ENCODE measurements at places on chromosomes 7 and 10.
A peak's percentile ranks its signal among the peaks of the same experiment; 100 is the strongest.

DNA sequence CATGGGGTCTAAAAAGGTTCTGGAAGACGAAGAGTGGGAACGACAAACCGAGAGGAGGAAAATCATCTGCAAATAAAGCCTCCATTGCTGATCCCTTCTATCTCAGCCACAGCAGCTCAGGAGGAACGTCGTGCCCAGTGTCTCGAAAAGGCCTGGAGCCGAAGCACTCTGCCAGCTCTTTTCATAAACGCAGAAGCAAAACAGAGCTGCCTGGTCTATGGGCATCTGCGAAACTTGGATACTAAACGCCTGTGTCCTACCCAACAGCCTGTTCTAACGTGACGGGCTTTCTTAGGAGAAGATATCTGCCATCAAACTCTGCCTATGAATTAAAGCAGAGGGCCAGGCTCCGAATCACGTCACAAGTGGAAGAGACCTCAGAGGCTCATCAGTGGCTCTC lies 68.7 kb downstream of the GNA12 start:
- DNase-seq = no peak

- no peak for DNase-seq
These were observed 49.2 kb upstream of the ARID5B start for GRCh38 chr10:61852261-61852660.

- DNase-seq = no peak
These were observed 88.0 kb upstream of the CTTNBP2 start for GRCh38 chr7:117961235-117961634.

DNA sequence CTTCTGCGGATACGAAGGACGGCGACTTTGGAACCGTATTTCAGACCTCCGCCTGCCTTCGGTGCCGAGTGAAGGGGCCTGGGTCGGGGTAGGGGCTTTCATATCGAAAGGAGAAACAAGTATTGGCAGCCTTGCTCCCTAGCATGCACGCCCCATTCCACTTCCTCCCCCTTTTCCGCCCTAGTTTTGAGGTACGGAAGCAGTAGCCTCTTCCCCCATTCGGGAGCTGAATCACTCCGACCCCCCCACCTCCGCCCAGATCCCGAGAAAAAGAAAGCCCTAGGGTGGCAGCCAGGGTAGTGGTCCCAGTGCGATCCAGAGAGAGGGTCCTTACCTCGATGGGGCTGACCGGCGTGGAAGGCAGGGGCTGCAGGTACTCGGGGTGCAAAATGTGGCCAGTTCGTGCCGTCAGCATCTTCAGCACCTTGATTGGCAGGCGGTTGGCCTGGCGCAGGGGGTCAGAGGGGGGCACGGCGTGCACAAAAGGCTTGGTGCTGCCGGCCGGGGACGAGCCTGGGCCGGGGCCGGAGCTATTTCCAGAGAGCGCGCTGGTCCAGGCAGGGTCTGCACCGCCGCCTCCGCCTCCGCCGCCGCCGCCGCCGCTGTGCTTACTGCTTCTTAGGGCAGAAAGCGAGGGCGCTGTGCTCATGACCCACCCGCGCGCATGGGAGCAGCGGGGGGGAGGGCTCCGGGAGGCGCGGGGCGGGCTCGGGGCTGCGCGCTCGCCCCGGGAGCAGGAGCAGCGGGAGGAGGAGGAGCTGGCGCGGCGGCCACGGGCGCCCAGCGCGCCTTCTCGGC lies 594 bp downstream of the ZNF503 start:
- peak; percentile 76 for DNase-seq

DNA sequence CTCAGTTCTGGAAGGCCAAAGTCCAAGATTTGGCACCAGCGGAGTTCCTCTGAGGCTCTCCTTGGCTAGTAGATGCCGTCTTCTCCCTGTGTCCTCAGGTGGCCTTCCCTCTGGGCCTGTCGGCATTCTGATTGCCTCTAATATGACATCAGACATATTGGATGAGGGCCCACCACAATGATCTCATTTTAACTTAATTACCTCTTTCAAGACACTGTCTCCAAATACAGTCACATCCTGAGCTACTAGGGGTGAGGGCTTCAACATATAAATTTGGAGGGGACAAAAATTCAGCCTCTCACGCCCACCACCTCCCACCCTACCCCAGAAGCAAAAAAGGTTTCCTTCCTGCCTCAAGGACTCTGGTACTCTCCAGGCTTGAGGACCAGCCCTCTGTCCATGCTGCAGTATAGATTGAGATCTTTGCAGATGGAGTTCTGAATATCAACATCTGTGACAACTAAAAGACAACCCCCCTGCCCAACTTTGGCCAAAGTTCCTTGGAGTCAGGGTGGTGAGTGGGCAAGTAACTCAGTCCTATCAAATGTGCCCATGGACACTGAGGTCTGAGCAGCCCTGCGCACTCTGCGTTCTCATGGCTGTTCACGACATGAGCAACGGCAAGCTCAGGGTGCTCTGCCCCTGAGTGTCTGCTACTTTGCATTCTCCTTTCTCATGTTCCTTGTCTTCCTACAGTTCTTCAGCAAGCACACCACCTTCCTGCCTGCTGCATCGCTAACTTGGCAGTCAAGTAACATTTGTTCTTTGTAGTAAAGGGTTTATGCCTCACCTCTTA lies 11.5 kb downstream of the TMEM176B start:
- peak; percentile 60 for DNase-seq

DNA sequence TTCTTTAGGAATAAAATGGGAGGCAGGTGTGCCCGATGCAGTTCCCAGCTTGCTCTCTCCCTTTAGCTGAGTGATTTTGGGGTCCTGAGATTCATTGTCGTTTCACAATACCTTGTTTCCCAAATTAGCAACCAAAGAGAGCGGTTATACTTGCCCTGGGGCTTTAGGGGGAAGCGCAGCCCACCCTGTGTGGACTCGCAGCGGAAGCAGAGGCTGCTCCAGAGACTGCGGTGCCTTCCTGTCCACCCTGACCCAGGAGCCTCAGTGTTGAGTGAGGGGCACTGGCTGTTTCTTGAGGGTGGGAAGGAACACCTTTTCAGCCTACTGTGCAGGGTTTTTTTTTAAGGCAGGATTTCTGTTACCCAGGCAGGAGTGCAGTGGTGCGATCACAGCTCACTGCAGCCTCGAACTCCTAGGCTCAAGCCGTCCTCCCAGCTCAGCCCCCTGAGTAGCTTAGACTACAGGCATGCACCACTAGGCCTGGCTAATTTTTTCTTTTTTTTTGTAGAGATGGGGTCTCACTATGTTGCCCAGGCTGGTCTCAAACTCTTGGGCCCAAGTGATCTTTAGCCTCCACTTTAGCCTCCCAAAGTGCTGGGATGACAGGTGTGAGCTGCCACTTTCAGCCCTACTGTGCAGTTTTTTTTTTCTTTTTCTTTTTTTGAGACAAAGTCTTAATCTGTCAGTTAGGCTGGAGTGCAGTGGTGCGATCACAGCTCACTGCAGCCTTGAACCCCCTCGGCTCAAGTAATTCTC lies 67.0 kb downstream of the DNAJB6 start:
- DNase-seq = no peak

DNA sequence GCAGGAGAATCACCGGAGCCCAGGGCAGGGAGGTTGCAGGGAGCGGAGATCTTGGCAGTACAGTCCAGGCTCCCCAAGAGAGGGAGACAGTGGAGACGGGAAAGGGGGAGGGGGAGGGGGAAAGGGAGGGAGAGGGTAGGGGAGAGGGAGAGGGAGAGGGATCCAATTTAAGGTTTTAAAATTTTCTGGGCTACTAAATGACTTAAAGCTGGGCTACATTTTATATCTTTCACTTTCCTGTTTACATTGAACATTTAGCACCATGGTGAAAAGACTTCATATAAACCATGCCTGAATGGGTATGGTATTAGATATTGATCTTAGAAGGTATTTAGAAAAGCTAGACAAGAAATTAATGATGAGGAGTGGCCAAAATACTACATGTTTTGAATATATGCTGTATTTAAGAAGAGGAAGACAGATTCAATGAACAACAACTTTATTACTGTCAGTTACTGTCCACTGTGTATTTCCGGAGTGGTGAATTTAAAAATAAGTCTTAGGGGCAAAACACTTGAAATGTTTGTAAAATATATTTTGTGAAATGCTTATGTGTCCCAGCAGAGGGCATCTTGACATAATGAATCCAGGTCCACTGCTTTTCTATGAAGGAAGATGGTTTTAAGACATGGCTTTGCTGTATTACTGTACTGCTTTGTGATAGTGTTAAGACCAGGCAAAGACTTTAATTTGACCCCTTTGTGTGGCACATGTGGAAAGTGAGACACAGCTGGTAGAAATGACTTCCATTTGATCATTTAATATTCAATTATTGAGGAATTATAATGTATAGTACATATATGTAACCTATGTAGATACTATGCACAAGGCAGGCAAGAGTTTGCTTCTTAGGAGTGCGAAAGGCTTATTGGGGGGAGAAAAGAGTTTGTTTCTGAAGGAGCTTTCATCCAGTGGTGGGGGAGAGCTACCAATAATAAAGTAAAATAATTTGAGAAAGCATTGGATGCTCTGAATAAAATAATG lies 52.8 kb downstream of the NRF1 start:
- no peak for DNase-seq

DNA sequence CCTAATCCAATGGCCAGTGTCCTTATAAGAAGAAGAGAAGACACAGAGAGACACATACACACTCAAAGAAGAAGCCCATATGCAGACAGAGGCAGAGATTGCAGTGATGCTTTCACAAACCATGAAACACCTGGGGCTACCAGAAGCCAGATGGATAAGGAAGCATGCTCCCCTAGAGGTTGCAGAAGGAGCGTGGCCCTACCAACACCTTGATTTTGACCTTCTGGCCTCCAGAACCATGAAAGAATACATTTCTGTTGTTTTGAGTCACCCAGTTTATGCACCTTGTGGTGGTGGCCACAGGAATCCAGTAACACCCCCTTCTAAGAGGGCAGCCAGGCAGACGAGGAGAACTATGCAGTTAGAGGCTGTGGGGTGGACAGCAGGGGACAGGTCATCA lies 43.5 kb downstream of the AOC1 start:
- no peak for DNase-seq

- no peak for DNase-seq
These were observed 185.5 kb downstream of the SGMS1 start for GRCh38 chr10:50438049-50438936.

- no peak for DNase-seq
These were observed 29.4 kb downstream of the ENTPD1 start for GRCh38 chr10:95785317-95785716.

DNA sequence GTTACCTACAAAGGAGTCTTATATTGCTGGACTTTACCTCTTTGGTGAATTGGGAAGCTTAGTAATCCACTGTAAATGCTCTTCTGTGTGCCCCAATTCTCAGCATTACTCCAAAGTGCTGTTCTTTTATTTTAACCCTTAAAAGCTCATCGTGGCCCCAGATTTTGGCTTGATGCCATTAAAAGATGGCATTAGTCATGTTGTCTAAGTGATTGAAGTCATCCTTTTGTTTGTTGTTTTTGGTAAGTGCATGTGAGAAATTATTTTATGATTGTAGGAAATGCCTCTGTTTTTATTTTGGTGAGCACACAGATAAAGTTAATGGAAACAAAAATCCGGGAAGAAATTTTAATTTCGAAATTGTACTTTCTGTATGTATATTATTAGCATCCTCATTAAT lies 82.5 kb upstream of the GATA3 start:
- no peak for DNase-seq

DNA sequence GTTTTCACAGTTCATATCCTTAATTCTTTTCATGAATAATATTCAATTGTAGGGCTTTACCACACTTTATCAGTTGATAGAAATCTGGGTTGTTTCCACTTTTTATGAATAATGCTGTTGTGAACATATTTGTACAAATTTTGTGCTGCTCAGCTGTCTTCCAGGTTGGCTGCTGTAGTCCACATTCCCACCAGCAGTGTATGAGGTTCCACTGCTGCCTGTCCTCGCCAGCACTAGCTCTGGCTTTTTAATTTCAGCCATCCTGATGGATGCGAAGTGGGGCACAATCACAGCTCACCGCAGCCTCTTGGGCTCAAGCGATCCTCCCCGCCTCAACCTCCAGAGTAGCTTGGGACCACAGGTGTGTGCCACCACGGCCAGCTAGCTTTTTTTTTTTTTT lies 32.8 kb downstream of the NUDT5 start:
- DNase-seq = no peak

- DNase-seq = peak; percentile 88
These were observed at the start of gene SRPK2 for GRCh38 chr7:105388356-105389087. TSS of gene SRPK2 (minus strand) at chr7:105388921.

GRCh38 chr7:140070546-140070945 lies 7.8 kb upstream of the PARP12 start:
- DNase-seq = no peak

DNA sequence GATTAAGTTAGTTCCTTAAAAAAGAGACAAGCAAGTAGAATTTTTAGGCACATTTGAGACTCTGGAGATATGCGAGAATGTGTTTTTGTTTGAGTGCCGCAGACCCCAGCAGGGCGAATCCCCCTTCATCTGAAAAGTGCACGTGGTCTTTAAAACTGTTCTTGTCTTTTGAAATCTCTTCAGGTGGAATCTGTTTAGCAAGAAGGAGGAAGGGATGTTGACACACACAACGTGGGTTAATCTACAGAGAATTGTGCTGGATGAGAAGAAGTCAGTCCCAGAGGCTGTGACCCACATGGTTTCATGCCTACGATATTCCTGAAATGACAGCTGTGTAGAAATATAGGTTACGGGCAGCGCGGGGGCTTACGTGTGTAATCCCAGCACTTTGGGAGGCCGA lies 27.1 kb upstream of the ZFAND2A start:
- DNase-seq = no peak
